Stimulated activated CD4-positive, alpha-beta T cell treated with anti-CD3 and anti-CD28 coated beads, Interleukin-1b, Interleukin-23, amount 100 ng/mL, for 1 hour (primary cell): ENCODE measurements at places on chromosomes 4 and X.

GRCh38 chrX:38999967-39000745, 198.9 kb downstream of the MID1IP1 start:
- DNase-seq, result no peak

DNA sequence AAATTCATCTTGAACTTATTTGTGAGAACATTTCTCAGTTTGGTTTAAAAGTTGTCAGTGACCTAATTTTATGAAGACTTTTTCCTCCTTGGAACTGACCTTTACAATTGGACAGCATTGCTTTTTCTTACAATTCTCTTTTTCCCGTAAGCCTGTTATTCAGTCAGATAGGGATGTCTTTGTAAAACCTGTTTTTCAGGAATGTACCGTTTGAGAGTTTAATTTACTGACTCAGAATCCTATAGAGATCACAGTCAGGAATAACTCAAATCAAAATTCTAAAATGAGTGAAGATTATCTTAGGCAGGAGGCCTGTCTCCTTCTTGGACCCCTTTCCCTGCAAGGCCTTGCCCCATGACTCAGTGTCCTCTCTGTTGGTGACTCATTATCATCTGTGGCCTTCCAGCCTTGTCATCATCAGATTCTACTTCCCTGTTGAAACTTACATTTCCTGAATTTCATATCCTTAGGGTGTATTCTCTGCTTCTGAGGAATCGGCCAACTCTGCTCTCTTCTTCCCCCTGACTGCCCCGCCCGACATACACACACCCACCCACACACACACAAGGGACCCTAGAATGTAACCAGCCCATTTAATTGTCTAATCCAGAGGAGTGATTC, 99.8 kb downstream of the ARHGAP10 start:
- no peak for DNase-seq

DNA sequence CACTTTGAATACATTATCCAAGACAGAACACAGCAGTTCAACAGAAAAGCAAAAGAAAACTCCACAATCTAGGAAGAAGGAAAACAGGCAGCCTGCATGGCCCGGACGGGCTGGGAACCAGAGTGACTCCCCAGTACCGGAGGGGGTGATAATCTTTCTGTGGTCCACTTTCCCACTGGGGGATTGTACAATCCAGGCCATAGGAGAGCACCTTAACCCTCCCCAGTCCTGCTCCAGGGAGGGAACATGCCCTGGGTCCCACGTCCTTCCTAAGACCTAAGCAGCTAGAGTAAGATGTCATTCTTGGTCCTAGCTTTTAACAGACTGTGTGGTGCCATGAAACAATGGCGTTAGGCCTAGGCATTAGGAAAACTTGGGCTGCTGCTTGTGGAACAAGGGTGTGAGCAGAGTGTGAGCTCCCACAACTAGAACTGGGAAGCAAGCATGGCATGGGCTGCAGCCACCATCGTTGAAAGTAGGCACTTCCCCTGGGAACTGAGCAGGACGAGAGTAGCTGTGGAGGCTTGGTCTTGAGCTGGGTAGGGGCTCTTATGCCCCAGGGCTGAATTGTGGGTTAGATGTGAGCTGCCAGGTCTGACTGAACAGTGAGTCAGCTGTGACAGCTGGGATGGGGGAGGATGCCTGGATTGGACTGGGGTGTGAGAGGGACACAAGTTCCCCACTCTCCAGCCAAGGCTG, 42.4 kb downstream of the NAT8L start:
- DNase-seq, result no peak

- no peak for DNase-seq
These were observed 297.5 kb downstream of the STPG2 start for GRCh38 chr4:97845758-97846157.

DNA sequence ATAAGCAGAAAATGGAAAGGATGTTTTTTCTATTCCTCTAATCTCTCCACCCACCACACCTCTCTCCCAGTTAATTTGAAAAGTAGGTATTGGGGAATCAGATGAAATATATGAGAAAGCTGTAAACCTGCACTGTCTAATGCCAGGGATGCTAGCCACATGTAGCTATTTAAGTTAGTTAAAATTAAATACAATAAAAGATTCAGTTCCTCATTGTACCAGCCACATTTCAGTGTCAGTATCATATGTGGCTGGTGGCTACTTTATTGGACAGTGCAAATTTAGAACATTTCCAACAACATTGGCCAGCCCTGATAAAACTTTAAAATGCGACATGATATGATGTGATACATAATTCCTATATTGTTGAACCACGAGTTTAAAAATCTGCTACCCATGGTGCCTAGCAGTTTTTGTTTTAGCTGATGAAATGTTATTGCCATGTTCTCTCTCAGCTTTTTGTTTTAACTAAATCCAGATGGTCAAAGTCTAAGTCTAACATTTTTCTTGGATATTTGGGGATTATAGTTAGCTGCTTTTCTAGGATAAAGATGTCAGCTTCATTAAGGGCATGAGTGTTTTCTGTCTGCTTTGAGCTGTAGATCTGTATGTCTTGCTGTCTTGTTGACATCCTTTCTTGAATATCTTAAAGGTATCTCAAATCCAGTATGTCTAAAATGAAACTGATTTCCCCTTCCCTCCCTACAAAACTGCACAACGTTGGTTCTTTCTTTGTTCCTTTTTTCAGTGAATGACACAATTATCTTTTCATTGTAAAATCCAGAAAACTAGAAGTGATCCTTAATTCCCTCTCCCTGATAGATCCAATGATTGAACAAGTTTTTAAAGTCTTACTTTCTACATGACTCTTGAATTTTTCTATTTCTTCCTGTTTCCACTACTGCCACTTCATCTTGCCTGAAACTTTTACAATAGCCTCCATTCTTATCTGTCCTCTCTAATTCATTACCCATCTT, 6.2 kb downstream of the ARFIP1 start:
- DNase-seq, result no peak

DNA sequence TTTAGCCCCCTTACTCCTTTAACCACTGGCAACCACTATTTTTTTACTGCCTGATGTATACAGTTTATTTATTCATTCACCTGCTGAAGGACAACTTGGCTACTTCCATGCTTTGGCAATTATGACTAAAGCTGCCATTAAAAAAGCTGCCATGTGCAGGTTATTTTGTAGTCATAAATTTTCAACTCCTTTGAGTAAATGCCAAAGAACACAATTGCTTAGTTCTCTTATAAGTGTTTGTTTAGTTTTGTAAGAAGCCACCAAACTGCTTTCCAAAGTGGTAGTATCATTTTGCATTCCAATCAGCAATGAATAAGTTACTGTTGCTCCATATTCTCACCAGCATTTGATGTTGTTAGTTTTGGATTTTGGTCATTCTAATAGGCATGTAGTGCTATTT, 1831.8 kb downstream of the PCDH7 start:
- no peak for DNase-seq

DNA sequence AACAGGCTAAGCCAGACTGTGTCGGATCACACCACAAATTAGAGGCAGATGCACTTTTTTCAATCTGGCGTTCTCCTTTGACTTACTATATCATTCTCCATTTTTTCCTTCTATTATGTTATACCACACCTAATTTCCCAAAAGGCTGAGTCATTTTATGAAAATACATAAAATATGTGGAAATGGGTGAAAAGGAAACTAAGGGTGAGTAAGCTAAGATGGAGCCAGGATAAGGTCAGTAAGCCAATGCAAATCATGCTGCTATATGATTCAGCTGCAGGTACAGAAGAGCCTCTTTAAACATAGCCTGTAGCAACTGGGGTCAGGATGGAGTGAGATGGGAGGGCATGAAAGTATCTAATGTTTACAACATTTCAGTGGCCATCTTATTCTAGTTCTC, 94.0 kb upstream of the TEX13A start:
- DNase-seq, result no peak

DNA sequence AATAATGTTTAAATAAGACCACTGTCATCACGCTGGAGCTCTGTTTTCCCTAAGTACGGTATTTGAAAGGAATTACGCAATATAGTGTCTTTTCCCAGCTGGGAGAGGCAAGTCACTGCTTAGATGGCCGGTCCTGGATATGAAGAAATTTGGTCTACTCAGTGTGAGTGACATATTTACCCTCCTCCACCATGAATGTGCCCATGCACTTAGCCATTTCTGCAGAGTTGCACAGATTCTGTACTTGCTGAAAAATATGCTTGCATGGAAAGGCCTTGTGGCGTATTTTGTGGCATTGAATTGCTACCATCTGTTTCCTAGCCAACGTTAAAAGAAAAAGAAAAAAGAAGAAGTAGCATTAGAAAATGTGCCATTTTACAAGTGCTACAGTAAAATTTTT, 73.1 kb downstream of the ADGRL3 start:
- DNase-seq, result no peak

GRCh38 chr4:185811509-185812364, at the start of gene SORBS2:
Gene SORBS2, minus strand, starts transcription at chr4:185812194. Its CDS starts 121,623 bp downstream, at chr4:185690571.
- no peak for DNase-seq

DNA sequence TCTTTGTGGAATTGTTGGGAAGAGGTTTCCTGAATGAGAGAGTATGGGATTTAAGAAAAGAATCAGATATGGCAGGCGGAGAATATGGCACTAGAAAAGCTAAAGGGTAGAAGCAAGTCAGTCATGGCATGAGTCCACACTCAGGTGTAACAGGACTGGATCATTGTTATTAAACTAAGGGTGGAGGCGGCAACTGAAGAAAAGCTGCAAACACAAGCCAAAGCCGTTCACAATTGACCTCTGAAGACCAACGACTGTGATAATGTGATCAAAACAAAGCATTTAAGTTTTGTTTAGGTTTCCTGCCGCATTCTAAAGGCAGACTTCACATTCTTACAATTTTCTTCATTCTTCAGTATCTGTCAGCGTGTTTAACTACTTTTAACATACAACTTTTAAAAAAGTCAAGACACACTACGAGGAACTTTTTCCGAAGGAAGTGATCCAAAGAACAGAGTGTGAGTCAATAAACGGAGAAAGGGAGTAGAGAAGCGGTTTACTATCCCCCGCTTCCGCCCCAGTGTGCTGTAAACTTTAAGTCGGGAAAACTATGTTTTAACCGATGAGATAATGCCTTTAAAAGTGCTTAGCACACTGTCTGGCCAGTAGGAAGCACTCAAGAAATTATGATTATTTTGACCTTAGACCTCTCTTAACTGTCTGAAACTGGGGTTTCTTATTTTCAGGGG, 909 bp upstream of the SLAIN2 start:
- DNase-seq, result no peak

DNA sequence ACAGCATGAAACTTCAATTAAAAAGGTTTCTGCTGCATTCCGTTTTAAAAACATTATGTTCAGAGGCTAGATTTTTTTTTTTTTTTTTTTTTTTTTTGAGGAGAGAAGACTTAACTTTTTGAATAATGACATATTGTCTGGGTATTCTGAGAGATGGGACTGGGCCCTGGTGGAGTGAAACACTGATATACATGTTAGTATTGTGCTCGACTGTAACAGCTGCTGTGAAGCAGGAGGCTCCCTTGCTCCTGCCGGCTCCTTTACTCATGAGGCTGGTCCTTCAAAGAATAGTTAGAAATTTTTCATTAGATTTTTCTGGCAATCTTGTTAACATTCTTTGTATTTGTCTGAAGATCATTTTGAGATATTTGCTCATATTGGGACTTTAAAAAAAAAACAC, 73.3 kb downstream of the TMEM131L start:
- no peak for DNase-seq

DNA sequence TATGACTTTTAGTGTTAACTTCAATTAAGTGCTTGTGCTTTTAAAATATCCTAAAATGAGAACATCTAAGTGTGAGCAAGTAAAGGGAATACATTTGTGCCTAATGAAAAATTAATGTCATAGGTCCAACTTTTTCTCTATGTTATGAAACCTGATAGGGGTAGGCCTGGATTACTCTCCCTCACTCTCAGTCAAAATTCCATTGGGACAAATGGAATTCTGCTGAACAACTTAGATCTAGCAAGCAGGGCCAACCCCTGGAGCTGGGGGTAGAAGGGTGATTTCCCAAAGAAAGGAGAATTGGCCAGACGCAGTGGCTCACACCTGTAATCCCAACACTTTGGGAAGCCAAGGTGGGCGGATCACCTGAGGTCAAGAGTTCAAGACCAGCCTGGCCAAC, 67.4 kb downstream of the EDNRA start:
- DNase-seq, result no peak

DNA sequence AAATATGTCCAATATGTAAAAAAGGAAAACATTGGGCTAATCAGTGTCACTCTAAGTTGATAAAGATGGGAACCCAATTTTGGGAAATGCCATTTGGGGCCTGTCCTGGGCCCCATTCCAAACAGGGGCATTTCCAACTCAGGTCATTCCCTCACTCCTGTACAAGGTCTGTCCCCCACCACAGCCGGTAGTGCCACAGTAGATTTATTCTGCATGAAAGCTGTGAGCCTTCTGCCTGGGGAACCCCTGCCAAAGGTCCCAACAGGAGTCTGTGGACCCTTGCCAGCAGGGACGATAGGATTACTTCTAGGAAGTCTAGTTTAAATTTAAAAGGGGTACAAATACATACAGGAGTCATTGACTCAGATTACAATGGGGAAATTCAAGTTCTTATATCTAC, 317.6 kb upstream of the GNPDA2 start:
- no peak for DNase-seq

GRCh38 chr4:177718514-177718913, 276.3 kb upstream of the AGA start:
- no peak for DNase-seq

DNA sequence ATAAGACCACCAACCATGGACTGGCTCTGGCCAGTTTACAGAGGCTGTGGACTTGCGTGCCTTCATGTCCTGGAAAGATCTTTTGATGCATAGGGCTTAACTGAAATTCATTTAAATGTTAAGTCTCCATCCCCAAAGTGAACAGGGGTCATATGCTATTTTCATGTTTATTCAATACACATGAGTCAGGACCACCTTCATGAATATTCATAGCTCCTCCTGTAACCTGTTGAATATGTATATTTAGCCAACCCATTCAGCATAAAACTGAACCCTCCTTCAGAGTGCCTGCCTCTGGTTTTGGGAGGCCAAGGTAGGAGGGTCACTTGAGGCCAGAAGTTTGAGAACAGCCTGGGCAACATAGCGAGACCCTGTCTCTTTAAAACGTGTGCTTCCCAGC, 7.1 kb downstream of the CTPS2 start:
- DNase-seq, result no peak

- DNase-seq, result no peak
These were observed 24.1 kb downstream of the SH3KBP1 start for GRCh38 chrX:19863212-19863856.

- DNase-seq, result no peak
These were observed 4.2 kb downstream of the CENPVL3 start for GRCh38 chrX:51614353-51615012.

GRCh38 chrX:130915302-130915701, 12.3 kb upstream of the ENOX2 start:
- no peak for DNase-seq

- no peak for DNase-seq
These were observed 38.9 kb downstream of the DTHD1 start for GRCh38 chr4:36320117-36320896.

GRCh38 chrX:14899607-14900006, 26.4 kb downstream of the MOSPD2 start:
- DNase-seq, result no peak

- DNase-seq, result no peak
These were observed 105.9 kb downstream of the SHROOM4 start for GRCh38 chrX:50707955-50708699.

- DNase-seq, result no peak
These were observed 1648.0 kb downstream of the STIM2 start for GRCh38 chr4:28508636-28509035.
